ENCODE measurements at places on chromosomes 5 and 9. TPM values are rescaled to one million over a fixed set of nuclear protein-coding genes. Genes with fewer than 3 reads are reported as not detected.

The SHOC1 gene
- 0.10 TPM for polyA plus RNA-seq

The STK32A gene
- 3.3 TPM for polyA plus RNA-seq

The NEUROG1 gene
- polyA plus RNA-seq, result not detected

The CYSRT1 gene
- polyA plus RNA-seq, result 71.7 TPM

The FST gene
- 3.9 TPM for polyA plus RNA-seq

The CDH9 gene
- 0.91 TPM for polyA plus RNA-seq

The PCDHGC4 gene
- polyA plus RNA-seq, result 1.7 TPM

DNA sequence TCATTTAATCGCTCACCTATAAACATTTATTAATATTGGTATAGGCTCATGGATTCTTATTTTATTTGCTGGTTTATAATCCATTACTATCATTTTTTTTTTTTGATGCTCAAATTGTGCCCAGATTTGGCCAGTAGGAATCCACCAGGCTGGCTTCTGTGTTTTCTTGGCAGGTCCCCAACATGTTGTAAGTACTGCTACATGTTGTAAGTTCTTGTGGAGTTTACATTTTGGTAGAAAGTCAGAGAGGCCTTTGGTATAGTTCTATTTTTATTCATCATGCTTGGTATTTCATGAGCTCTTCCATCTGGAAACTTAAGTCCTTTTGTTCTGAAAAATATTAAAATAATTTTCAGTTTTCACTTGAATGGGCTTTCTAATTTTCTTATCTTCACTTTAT lies 47.1 kb downstream of the MAT2B start:
- no peak for DNase-seq

DNA sequence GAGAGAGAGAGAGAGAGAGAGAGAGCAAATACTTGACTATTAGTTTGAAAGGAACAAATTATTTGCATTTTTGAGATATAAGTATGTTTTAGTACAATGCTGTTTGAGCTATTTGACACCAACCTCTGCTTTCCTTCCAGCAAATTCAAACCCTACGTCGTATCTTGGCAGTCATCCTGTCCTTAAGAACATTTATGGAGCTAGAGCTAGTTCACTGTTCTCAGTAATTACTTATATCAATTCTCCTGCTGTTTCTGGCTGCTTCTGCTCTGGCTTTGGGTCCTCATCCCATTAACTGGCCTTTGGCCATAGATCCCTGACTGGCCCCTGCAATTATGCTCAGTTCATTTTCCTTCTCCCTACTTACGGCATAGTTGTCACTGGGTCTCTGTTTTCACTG lies 19.9 kb upstream of the ERAP2 start:
- no peak for DNase-seq

DNA sequence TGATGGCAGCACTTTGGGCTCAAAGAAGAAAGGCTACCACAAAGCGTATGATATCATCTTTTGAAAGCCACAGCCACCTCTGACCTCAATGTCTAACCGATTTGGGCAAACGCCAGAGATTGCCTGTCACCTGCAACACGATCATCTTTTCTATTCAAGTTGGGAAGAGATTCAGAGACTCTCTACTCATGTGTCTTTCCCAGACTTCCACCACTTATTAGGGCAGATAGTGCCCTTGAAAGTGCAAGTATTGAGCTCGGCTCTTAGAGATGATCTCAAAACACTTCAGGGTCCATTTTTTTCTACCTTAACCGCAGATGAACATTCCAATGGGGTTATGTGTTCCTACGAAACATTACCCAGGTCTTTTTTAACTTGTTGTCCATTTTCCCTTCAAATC lies 213.7 kb downstream of the DRD1 start:
- DNase-seq, result no peak

GRCh38 chr5:132058646-132059042 lies 1.8 kb upstream of the IL3 start:
- no peak for DNase-seq

- DNase-seq, result no peak
These were observed 143.9 kb upstream of the SLC1A3 start for GRCh38 chr5:36462295-36463021.

DNA sequence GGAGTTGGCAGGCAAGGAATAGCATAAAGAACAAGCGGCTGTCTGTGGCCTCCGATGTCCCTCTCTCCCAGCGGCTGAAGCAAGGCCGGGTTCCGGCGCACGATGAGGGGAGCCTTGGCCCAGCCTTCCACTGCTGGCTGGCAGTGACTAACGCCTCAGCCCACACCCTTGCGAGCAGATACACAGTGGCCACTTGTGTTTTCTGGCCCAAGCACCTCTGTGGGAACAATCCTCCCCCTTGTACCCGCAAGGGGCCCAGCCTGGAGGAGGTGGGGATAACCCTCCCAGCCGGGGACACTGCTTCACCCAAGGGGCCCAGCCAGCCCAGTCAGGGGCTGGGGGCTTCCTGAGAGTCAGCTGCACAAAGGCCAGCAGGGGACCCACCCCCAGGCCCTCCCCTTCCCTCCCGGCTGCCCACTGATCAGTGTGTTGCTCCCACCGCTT lies 23.2 kb downstream of the STK10 start:
- no peak for DNase-seq

GRCh38 chr9:33135470-33135958 lies 31.6 kb downstream of the B4GALT1 start:
- no peak for DNase-seq

- no peak for DNase-seq
These were observed 12.0 kb downstream of the EXOC3 start for GRCh38 chr5:454936-455335.

- DNase-seq, result no peak
These were observed 108.1 kb upstream of the SPRY4 start for GRCh38 chr5:142432961-142433360.

- DNase-seq, result peak; percentile 60
These were observed 122.3 kb downstream of the VAV2 start for GRCh38 chr9:133869674-133870405.

- peak; percentile 90 for DNase-seq
These were observed 3.8 kb downstream of the IER5L start for GRCh38 chr9:129174102-129174723.

GRCh38 chr9:92711844-92712243 lies 41.9 kb upstream of the IPPK start:
- no peak for DNase-seq

- DNase-seq, result peak; percentile 11
These were observed at the start of gene ACOT12 for GRCh38 chr5:81393783-81394718. ACOT12 (minus strand) TSS chr5:81394134; CDS start chr5:81394114, 20 bp downstream.

DNA sequence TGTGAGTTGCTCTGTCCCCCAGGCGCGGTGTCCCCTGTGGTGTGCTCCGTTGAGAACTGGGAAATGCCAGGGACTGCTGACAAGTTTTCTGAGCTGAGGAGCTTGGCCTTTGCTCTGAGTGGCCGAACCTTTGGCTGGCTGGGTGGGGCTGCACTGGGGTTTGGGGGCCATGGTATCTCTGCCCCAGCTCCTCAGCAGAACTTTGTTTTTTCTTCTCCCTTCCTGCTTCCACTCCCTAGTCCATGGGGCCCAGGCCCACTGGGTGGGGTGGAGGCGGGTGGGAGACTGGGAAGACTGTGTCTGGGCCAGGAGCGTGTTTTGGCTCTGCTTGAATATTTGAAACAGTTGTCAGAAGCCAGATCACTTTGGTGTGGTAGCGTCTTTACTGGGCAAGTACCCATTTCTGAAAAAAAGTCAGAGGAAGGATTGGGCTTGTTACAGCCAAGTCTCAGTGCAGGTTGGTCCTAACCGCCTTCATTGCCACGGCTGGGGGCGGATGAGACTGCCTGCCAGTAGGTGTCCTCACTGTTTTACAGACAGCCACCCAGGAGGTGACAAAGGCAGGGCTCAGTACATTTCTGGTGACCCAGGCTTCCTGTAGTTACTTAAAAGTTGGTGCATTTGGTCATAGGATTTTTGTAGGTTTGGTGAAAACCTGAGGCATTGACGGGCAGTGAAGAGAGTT lies 92.7 kb downstream of the DAB2IP start:
- peak; percentile 76 for DNase-seq

DNA sequence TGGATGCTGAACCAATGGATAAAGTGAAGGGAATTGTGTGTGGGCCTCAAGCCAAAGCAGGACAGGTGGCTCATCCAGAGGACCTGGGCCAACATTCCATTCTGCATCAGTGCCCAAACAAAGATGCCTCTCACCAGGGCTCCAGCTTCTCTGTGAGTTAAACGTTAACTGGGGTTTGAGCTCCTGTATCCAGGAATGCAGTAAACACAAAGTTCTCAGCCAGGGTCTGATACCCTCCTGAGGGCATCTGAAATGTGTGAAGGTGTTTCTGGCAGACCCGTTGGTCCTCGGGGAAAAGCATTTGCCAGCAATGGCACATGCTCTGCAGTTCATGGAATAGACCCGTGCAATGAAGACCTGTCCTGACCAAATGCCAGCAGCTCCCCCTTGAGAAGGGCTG lies 33.9 kb upstream of the AOPEP start:
- DNase-seq, result no peak

GRCh38 chr5:114447084-114447773 lies 85.4 kb downstream of the KCNN2 start:
- DNase-seq, result no peak

DNA sequence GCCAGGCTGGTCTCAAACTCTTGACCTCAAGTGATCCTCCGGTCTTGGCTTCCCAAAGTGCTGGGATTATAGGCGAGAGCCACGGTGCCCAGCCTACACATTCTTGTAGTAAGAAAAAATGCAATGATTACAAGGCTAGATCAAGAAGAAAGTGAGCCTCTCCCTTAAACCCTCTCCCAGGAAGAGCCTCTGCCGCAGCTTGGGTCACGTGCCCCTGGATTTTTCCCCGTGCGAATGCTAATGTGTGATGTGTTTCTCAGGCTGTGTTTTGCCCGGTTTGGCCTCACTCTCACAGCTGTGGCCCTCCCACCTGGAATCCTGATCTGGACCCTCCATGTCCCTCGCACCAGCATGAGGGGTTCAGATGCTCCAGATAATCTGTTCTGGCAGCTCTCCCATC lies 6.9 kb downstream of the PLPP7 start:
- DNase-seq, result no peak

DNA sequence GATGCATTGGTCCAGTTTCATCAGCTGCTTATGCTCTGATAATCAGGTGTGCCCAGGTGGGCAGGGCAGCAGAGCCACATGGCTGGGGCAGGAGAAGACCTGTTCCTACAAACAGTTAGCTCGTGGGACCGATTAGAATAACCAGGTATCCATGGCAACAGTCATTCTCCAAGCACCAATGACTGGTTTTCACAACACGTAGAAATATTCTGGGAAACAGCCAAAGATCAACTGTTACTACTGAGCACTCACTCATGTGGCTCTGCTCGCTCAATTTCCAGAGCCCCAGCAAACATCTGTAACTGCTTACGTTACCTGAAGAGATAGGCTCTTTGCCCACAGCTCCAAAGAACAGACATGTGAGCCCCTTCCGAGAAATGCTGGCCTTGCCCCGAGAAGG lies 302.0 kb downstream of the AGTPBP1 start:
- DNase-seq, result no peak

Data from large intestine (tissue), 12 donors.